ENCODE measurements at places on chromosomes 12 and 14. TPM values are rescaled to one million over a fixed set of nuclear protein-coding genes. Genes with fewer than 3 reads are reported as not detected.

DNA sequence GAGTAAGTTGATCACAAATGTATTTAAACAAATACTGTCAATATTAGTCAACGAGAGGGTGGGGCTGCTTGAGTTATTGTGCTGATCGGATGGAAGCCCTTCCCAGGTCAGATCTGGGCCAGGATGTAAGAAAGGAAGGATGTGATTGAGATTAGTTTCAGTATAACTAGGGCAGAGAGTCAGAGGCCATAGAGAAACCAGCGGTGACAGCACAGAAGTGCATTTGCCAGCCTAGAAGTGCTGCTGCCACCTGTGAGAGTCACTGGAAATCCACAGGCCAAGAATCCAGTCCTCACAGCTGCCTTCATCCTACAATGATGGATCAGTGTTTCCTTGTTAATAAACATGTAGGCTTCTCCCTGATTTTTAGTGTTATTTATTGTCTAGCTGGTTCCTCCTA, 9.8 kb upstream of the FERMT2 start:
- no peak for DNase-seq

GRCh38 chr12:88553941-88554658, 26.2 kb downstream of the KITLG start:
- no peak for DNase-seq

GRCh38 chr14:50067723-50068495, 48.5 kb downstream of the VCPKMT start:
- no peak for DNase-seq

GRCh38 chr14:90017371-90017770, 44.4 kb upstream of the KCNK13 start:
- DNase-seq, result no peak

DNA sequence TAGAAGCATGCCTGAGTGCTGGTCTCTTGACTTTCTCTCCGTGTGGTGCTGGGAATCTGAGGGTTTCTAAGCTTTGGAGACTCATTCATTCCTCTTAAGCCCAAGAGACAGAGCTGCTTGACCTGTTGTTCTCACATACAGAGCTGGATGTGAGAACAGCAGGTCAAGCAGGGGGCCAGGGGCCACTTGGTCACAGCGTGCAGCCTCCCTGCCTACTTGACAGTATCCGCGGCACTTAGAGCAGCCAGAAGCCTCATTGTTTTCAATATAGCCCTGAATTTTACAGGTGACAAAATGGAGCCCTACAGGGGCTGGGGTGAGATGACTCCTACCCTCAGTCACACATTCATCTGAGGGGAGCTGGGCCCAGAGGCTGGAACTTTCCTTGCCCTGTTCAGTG, 88.9 kb downstream of the ESRRB start:
- DNase-seq, result no peak

GRCh38 chr14:37172936-37173614, 669 bp upstream of the SLC25A21 start:
- no peak for DNase-seq

Gene LRP1-AS
- total RNA-seq, result not detected

Gene PPM1H
- 41.3 TPM for total RNA-seq

Gene POTEM
- not detected for total RNA-seq
